ENCODE measurements at places on chromosomes 3 and 15. TPM values are rescaled to one million over a fixed set of nuclear protein-coding genes. Genes with fewer than 3 reads are reported as not detected.

Gene PEX5L
- polyA plus RNA-seq: 0.52 TPM

Gene SCAMP5
- 28.4 TPM for polyA plus RNA-seq

Gene SERPINI2
- 1.0 TPM for polyA plus RNA-seq

Gene PLCD1
- 21.4 TPM for polyA plus RNA-seq

Gene ZNF660
- 10.0 TPM for polyA plus RNA-seq

Gene CAMP
- polyA plus RNA-seq: 1.5 TPM

Gene TAGLN3
- polyA plus RNA-seq: 2.8 TPM

Gene IQCB1
- polyA plus RNA-seq: 40.0 TPM

Gene CD86
- 1.1 TPM for polyA plus RNA-seq

Gene ACP3
- 59.9 TPM for polyA plus RNA-seq

Gene MYO1E
- 132 TPM for polyA plus RNA-seq

GRCh38 chr15:27327467-27328025 lies 356.6 kb downstream of the GABRG3 start:
- no peak for DNase-seq

DNA sequence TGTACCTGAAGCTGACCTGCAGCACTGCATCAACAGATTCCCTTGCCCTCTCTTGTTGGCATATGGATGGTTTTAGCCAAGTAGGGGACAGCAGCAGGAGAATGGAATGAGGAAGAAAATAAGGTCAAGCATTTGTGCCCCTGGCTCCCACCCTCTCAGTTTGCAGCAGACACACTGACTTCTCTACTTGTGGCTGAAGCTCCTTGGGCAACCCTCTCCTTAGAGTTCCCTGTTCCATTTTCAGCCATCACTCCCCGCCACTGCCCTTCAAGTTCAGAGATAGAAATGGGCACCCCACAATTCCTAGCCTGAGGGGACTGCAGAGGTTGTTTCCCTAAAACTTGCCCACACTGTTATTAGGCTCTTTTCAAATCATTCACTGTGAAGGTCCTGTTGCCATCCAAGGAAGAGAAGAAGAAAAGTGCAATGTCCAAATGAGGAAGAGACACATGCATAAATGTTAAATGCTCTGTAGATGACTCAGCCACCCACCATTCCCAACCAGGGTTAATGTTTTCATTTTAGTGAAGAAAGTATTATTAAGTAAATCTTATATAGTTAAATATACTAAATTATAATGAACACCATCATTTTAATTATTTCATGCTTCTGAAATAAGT lies 295.9 kb upstream of the UBE2E2 start:
- DNase-seq: no peak

- no peak for DNase-seq
Observed at GRCh38 chr3:5429517-5429890, 242.0 kb downstream of the EDEM1 start.

DNA sequence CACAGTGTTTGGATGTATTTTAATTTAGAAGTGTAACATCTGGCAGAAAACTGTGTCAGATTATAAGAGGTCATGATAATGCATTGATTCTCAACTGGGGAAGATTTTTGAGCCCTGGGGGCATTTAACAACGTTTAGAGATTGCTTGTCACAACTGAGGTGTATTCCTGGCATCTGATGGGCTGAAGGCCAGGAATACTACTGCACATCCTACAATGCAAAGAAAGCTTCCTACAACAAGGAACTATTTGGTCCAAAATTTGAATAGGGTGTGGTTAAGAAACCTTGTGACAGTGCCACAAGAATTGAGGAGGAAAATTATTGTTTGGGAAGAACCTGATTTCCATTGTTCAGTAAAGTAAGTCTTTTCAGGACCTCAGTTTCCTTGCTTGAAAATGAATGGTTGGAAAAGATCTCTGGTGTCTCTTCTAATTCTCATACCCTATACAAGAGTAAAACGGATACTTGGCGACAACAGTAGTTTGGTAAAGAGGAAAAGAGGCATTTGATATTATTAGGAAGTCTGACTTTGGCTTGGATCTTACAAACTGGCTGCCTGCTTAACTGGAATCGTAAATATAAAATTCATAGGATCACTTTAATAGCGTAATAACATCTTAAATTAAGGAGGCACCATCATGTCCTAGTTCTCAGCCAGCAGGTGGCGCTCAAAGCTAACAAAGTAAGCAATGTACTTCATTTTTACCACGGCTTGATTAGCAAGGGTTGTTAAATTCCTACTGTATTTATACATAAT lies 4.3 kb downstream of the DAZL start:
- peak; percentile 70 for DNase-seq

DNA sequence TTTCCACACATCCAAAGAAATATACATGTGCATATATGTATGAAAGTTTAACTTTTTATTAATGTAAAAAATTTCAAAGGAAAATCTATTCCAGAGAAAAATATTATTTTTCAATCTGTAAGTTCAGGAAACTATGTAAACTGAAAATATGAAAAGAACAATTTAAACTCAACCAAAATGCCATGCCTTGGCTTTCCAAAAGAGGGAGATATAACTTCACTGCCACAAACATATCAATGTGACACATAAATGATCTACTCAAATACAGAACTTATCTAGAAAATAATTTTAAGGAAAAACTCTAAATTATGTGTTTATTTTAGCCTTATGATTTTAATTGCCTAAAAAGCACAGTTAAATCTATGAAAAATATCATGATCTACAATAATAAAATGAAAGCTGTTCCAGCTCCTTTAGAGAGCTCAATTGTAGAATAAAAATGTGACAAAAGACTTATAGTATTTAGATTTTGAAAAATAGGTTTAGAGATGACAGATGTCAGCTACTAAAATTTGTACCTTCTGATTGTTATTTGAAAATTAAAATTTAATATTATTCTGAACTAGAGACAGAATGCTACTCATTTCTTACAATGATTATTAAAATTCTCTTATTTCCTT lies 94.8 kb downstream of the GBE1 start:
- no peak for DNase-seq

GRCh38 chr3:131728898-131729642 lies 226.3 kb upstream of the MRPL3 start:
- DNase-seq: no peak

- no peak for DNase-seq
Observed at GRCh38 chr15:34892963-34893591, 76.5 kb downstream of the AQR start.

DNA sequence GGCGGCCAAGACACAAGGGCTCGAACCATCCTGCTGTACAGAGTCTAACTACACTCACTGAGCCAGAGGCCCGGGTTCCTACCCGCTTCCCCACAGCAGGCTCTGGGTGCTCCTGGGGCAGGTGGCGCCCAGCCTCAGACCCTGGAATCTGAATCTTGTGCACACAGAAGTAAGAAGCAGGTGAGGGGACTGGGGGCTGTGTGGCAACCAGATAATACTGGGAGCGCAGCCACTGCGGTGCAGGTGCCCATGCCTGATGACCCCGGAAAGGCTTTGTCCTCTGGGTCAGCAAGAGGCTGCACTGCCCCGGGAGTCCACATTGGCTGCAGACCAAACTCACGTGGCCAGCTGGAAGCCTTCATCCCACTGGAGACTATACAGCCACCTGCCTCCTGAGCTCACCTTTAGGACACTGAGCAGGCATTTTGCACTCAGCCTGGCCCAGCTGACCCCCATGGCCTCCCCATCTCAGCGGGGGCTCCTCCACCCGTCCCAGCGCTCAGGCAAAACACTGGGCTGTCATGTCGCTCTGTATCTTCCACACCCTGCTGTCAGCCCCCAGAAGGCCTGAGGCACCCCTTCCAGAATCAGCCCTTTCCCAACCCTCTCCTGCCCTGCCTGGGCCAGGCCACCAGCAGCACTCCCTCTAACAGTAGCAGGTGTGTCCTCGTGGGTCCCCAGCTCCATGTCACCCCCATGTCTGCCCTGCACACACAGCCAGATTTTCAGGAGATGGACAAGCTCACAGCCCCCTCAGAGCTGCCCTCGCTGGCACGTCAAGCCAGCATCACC lies 101.0 kb upstream of the IQSEC1 start:
- DNase-seq: no peak

DNA sequence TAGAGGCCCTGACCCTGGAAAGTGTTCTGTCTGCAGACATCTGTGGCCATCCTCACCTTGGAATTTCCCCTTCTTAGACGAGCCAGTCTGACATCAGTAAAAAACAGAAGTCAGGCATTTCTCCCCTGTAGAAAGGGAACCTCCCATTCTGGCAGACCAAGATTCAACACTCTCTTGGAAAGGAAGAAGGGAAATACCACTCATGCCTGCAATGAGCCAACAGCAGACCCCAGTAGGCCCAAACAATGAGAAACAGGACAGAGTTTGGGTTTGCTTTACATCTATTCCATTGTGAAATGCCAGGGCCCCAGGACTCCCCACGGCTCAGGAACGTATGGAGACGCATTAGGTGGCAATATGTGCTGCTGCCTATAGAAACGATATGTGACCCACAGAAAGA lies 264.0 kb upstream of the NSMCE3 start:
- no peak for DNase-seq

GRCh38 chr15:81309647-81310450 lies 14.1 kb downstream of the STARD5 start:
- no peak for DNase-seq

GRCh38 chr15:85005746-85006145 lies 24.1 kb downstream of the PDE8A start:
- DNase-seq: no peak

DNA sequence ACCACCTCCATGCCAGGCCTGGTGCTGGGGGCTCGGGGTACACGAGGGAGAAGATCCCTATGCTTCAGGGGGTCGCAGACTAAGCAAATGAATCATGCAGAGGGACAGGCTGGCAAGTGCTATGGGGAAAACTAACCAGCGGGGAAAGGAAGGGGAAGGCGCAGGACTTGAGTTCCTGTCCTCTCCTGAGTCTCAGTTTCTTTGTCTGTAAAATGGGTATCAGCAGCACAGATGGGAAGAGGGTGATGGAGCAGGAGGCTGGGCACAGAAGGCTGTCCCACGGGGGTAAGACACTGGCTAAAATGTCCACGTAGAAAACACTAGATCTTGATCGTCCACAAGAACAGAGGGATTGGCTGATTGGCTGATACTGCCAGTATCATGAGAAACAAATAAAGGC lies 39.8 kb downstream of the RGMA start:
- no peak for DNase-seq

DNA sequence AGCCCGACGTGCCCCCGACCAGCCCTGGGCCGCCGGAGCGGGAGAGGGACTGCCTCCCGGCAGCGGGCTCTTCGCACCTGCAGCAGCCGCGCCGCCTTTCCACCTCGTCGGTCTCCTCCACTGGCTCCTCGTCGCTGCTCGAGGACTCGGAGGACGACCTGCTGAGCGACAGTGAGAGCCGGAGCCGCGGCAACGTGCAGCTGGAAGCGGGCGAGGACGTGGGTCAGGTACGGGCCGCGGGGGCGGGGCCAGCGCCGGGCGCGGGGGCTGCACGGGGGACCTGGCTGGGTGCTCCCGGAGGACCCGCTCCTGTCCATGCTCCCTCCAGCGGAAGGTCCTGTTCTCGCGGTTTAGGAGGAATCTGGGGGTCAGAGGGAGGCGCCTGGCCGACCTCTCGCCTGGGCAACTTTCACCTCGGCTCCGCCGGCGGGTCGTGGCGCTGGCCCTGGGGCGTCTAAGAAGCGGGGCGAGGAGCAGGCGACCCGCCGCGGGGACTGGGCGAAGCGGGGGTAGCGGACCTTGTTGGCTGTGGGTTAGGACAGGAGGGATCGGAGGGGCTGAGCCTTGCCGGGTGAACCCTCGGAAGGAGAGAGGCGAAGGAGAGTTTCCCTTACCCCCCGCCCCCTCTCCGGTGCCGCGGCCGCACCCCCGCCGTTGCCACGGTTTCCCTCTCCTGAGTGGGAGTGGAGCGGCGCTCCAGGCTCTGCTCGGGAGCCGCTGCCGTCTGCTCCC lies 682 bp downstream of the ITPKA start:
- no peak for DNase-seq

DNA sequence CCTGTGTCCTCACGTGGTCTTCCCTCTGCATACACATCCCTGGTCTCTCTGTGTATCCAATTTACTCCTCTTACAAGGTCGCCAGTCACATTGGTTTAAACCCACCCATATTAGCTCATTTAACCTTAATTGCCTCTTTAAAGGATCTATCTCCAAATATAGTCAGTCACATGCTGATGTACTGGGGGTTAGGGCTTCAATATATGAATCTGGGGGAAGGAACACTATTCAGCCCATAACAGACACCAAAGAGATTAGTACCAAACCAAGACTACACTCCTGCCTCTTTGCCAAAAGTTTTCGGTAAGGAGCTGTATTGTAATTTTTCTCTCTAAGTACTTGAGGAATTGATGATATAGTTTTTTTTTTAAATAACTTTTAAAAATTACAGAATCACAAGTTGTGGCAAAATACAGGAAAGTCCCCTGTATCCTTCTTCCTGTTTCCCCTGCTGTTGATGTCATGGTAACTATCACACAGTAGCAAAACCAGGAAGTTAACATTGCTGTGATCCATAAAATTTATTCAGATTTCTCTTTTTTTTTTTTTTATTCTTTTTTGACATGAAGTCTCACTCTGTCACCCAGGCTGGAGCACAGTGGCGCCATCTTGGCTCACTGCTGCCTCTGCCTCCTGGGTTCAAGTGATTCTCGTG lies 67.8 kb downstream of the SLCO3A1 start:
- no peak for DNase-seq

- DNase-seq: no peak
Observed at GRCh38 chr3:186160691-186161243, 51.9 kb upstream of the ETV5 start.

GRCh38 chr3:132253262-132253878 lies 63.8 kb upstream of the ACP3 start:
- DNase-seq: peak; percentile 64

- DNase-seq: peak; percentile 7
Observed at GRCh38 chr3:157248590-157249422, 88.9 kb upstream of the CCNL1 start.

- DNase-seq: no peak
Observed at GRCh38 chr15:70165716-70166284, 68.1 kb upstream of the TLE3 start.
